GM23248 (cell line): ENCODE measurements at places on chromosomes 3 and 15. TPM values are rescaled to one million over a fixed set of nuclear protein-coding genes. Genes with fewer than 3 reads are reported as not detected.

GRCh38 chr3:128867200-128868125 is 12.0 kb upstream of the ACAD9 start:
- no peak for DNase-seq

Gene GPR171
- not detected in 2 replicates for total RNA-seq

GRCh38 chr3:197117114-197117513 is 87.5 kb upstream of the MELTF start:
- DNase-seq, result peak; percentile 30

Gene TNNC1
- total RNA-seq, result not detected in 2 replicates

- peak; percentile 91 for DNase-seq
Observed at GRCh38 chr3:171874251-171874681, 31.1 kb downstream of the TMEM212 start.

DNA sequence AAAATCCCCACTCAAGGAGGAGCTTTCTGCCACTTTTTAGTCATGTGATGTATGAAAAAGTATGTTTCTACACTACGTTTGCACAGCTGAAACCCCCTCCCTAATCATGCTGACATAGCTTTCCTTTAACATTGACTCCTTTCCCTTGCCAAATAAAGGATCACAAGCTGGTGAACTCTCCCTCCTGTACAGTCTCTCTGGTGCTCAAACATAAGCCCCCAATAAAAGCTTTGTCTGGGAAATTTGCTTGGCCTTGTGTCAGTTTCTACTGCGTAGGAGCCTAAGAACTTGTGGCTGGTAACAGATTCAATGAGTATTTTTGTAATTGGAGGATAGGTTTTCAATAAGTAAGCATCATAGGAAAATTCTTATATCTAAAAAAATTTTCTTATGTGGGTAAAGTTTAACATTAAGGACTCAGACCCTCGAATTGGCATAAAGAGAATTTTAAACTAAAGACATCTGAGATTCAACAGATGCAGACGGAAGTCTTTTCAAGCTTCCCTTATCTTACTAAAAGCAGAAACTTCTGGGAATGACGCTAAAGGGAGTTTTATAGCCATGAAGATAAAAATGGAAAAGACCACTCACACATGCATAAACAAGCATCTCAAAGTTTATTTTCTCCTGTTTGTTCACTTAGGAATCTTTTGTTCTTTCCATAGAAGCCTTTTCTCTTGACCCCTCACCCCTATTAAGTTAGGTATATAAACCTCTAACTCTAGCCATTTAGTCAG is 44.1 kb upstream of the P2RY1 start:
- no peak for DNase-seq

DNA sequence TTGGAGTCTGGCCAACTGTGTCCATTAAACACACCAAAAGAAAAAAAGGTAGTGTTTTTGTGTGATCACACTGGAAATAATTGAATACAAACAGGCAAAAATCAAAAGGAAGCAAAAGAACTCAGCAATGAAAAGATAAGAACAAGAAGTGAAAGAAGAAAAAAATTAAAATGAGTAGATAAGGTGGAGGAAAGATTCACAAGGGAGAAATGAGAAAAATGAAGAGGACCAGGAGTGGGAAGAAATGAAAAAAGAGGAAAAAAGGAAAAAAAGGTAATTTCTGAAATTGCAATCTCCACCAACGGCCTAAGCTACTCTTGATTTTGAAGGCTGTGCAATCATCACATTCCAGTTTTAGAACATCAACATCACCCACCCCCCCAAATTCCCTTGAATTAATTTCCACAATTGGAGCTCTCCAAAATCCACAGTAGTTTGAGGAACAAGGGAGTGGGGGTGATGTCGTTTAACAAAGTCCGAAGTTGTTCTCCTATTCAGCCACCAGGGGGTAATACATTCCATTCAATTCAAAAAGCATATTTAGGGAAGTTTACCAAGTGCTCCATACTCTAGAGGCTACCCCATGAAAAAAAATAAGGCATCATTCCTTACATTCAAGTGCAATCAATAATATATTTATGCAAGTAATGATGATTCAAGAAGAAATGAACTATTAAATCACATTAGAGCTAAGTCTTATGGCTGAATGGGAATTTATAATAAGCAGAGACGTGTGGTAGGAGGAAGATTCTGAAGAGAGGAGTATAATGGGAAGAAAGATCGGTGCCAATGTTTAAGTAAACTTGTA is 37.4 kb downstream of the ZNF860 start:
- peak; percentile 69 for DNase-seq

DNA sequence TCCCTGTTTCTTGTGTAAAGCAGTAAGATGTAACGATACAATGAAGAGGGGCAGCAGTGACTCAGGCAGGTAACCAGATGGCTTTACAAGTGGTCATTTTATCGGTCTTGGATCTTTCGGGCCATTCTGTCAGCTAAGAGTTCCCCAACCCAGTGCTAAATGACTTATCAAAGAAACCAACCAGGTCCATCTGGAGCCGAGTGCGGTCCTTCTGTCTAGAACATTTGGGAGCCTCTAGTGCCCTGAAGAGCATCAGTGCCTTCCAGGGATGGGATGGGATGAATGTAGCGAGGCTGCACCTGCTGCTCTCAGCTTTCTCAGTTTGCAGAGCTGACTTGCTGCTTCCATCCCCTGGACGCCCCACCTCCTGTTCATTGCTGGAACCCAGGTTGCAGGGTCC is 131.7 kb upstream of the AGBL1 start:
- no peak for DNase-seq

DNA sequence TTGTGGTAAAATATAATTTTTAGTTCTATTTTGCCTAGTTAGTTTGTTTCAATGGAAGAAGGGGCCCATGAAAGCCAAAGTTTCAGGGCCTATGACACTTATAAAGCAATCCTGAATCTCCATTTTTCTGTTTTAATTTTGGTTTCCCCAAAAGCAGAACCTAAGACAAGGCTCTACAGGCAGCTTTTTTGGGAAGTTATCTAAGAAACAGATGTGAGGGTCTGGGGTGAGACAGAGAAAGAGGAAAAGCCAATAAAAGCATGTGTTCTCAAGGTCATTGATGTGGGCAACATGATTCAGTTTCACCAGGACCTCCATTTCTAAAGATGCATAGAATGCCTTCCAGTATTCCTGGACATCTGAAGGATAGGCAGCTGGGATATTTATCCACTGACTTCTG is 598.5 kb downstream of the PDCD6IP start:
- DNase-seq, result no peak

DNA sequence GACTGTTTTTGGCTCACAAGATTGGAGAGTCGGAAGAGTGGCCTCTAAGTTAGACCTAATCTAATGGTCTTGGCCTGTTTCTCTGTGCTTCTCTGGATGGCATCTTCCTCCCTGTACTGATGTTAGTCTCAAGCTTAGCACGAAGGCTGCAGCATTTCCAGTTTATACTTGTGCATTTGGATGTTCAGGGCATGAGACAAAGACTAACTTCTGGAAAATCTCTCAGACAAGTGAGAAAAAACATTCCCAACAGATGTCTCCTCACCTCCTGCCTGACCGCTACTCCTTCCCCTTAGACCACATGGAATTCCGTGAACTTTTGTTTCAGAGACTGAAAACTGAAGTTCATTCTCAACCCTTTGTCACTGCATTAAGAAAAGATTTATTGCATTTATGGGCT is 410.8 kb upstream of the MCTP2 start:
- no peak for DNase-seq

GRCh38 chr3:47047069-47047468 is 67.6 kb downstream of the NBEAL2 start:
- DNase-seq, result no peak

- DNase-seq, result peak; percentile 64
Observed at GRCh38 chr3:12139111-12139511, 19.6 kb downstream of the TIMP4 start.

DNA sequence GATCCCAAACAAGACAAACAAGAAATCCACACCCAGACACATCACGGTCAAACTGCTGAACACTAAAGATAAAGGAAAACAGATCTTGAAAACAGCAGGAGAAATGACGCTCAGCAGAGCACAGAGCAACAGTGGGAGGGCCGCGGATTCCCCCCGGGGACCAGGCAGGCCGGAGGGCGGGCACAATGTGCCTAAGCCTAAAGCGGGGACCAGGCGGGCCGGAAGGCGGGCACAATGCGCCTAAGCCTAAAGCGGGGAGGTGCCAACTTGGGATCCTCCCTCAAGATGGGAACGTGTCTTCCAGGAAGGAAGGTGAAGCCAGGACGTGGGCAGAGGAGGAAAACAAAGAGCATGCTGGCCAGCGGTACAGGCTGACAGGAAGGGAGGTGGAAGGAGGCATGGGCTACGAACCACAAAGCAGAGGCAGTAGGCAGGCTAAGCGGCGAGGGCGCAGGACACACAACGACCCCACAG is 31.1 kb downstream of the CYFIP1 start:
- DNase-seq, result peak; percentile 86

Gene PAQR9
- total RNA-seq, result not detected in 2 replicates

Gene BSN
- total RNA-seq, result under 0.01 TPM in 2 replicates

Gene LACTB
- total RNA-seq, result 27.1 and 27.3 TPM in 2 replicates

DNA sequence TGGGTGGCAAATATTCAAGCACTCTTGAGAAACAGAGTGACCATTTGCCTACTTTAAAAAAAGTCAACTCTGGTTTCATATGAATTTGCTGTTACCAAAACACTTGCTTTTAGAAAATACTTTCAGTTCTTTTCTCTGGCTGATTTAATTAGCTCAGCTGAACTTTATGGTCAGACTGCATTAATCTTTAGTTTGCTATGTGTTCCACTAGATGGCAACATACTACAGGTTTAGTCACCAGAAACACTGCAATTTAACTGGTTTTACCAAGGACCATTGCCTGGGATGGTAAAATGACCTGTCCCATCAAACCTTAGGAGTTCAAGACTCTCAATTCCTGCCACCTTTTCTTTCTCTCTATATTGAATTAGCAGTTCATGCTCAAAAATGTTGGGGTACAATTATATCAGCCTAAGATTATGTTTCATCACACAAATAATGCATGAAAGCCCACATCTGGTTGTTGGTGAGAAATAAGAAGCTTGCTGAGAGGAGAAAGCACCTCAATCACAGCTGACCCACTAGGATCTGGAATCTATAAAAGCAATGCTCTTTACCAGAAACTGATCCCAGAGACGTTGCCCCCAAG is 14.2 kb downstream of the EIF4E3 start:
- peak; percentile 80 for DNase-seq

GRCh38 chr3:107346564-107346963 is 30.7 kb upstream of the CCDC54 start:
- DNase-seq, result no peak

Gene MON1A
- total RNA-seq, result 15.0 and 16.7 TPM in 2 replicates

Gene RARB
- not detected in 2 replicates for total RNA-seq

DNA sequence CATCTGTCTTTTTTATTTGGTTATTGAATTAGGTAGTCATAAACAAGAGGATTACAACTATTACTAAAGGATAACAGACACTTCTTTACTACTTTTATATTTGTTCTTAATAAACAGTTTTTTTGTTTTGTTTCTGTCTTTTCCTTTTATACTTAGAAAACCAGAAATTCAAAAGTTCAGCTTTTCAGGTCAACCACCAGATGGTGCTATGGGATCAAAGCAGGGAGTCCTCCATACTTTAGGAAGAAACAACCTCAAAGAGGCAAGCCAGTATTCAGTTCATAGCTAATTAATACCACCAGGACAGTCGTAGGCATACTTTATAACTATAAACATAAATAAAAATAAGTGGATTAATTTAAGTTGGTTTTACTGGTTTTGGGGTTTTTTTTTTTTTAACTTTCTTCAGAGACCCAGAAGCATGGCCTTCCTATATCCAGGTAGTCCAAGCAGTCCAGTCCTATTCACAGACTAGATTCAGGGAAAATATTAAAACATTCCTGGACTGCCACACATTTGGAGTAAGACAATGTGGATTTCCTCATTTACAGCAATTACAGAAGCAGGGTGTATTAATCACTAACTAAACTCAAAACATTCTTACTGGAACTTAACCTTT is 16.0 kb upstream of the EID1 start:
- peak; percentile 84 for DNase-seq

DNA sequence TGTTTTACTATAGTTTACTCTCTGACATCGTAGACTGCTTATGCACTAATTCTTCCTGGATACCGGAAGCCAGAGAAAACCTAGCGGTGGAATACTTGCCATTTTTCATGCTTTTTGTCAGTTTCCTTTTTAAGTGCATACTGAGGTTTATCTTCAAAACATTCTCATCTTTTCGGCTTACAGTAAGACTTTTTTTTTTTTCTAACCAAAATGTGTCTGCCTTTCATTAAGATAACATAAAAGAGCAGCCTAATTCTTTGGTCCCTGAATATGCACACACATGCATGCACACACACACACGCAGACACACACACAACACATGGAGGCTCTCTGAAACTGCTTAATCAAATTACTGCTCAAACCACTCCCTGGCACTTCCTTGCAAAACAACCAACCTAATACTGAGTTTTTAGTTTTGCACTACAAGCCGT is 1.3 kb downstream of the ZNF445 start:
- DNase-seq, result peak; percentile 63

GRCh38 chr3:146124126-146124801 is 36.7 kb downstream of the PLOD2 start:
- peak; percentile 8 for DNase-seq

- no peak for DNase-seq
Observed at GRCh38 chr3:165125836-165126235, 47.5 kb upstream of the SI start.

Gene GHRL
- not detected in 2 replicates for total RNA-seq

DNA sequence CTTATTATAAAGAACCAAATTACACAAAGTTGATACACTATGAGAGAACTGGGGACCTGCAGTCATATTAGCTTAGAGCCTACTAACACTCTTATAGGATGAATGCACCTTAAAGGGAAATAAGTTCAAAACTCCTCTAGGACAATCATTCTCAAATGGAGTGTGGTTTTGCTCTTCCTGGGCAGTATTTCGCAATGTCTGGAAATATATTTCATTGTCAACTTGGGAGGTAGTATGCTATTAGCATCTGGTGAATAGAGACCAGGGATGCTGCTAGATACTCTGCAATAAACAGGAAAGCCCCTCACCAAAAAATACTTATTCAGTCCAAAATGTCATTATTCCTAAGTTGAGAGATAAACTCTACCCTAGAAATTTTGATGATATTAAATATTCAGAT is 451.4 kb upstream of the ARPP21 start:
- DNase-seq, result no peak

DNA sequence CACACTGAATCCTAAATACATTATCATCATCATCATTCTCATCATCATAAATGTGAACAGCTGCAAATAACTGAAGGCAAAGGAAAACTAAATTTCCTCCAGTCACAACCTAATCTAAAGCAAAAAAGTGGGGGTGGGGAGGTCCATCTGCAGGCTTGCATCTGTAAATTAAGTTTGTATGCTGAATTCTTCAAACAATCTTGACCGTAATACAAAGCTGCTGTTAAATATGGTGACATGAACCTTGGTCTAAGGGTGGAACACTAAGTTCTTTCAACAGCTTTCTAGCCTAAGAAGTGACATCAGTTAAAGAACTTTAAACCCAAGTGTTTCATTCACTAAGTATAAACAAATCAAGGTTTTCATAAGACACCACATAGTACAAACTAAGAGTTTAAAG is 4.3 kb downstream of the LRRFIP2 start:
- DNase-seq, result no peak

DNA sequence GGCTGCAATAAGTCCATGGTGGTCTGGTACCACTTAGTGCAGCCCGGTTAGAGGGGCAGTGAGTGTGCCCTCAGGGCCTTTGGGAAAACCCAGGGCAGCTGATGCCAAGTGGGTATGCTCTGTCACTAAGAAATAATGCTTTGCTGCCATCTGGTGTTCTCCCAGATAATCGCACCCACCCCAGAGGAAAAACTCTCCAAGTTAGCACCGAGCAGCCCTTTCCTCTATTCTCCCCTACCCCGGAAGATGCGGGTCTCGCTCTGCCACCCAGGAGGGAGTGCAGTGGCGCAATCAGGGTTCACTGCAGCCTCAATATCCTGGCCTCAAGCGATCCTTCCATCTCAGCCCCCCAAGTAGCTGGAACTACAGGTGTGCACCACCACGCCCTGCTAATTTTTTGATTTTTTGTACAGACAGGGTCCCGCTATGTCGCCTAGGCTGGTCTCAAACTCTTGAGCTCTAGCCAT is 21.3 kb upstream of the DAPK2 start:
- DNase-seq, result peak; percentile 72
